ENCODE measurements at places on chromosomes 7 and 10.

DNA sequence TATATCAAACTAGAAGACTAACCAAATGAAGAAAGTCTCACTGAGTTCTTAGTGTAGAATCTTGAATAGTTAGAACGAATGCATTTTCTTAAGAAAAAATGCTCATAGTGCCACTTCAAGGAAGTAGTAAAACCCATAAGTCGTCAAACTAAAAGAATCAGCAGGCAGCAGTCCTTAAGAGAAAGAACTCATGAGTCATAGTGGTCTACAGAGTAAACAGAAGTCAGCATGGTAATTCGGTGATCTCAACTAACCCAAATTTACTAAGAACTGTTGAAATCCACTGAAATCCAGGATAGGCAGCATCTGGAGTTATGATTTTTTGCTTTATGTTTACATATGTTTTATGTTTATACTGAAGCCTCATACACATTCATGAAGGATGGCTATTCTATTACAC lies 256.2 kb downstream of the LHFPL3 start:
- DNase-seq: no peak

GRCh38 chr7:153523320-153524015 lies 528.7 kb upstream of the DPP6 start:
- no peak for DNase-seq

GRCh38 chr7:2509298-2509906 lies 10.2 kb upstream of the LFNG start:
- no peak for DNase-seq

GRCh38 chr7:135678612-135679575 lies 16.6 kb downstream of the STMP1 start:
- peak; percentile 53 for DNase-seq

GRCh38 chr7:97685952-97686351 lies 45.9 kb upstream of the TAC1 start:
- no peak for DNase-seq

DNA sequence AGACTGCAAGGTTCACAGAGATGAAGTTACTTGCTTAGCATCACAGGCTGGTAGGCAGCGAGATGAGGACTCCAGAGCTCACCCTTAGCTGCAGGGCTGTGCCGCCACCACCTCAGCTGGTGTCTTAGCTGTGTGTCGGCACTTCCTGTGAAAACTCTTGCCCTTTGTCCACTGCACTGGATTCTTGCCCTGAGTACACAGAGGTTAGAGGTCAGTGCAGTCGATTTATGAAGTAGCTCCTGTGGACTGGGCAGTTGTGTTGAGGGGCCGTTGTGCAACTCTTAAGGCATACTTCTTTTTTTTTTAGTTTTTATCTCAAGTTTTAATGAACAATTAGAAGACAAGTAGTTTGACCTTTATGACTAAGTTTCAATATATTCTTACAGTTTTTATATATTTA lies 10.6 kb downstream of the NDUFB2 start:
- DNase-seq: peak; percentile 9

DNA sequence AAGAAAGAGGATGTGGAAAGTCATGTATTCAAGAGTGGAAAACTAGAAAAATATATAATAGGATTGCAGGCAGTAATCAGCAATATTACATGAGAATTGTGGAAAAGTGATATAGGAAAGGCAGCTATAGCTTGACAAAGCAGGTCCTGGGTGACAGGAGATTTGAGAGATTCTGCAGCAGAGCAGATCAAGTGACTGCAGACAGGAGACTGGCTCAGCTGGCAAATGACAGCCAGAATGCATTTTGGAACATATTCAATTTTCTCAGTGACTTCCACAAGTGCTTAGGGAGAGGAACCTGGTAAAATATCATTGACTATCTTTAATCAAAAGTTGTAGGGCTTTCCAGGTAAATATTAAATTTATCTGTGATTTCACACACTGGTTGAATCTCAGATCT lies 260.5 kb upstream of the CACNA2D1 start:
- no peak for DNase-seq

Measured in fibroblast of lung (primary cell).